ENCODE measurements at places on chromosomes 12 and 14.

GRCh38 chr12:89968151-89968700 lies 259.6 kb upstream of the ATP2B1 start:
- DNase-seq = no peak

GRCh38 chr12:121331248-121331647 lies 21.0 kb downstream of the ANAPC5 start:
- DNase-seq = no peak

DNA sequence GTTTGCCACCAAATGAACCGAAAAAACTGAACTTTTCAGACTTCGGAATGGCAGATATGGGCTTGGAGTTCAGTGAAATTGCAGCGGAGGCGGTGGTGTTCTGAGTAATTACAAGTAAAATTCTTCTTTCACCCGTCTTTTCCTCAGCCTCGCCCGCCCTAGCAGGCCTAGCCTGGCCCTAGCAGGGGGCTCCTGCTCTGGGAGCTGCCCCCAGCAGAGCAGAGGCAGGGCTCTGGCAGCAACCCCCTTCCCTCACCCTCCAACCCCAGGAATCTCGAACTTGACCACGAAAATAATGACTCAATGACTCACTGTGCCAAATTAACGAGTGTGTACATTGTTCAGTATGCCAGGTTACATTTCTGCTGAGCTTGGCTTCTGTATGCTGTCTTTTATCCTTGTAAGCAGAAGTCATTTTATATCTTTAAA lies 1.1 kb downstream of the PAPLN start:
- DNase-seq = peak; percentile 82

DNA sequence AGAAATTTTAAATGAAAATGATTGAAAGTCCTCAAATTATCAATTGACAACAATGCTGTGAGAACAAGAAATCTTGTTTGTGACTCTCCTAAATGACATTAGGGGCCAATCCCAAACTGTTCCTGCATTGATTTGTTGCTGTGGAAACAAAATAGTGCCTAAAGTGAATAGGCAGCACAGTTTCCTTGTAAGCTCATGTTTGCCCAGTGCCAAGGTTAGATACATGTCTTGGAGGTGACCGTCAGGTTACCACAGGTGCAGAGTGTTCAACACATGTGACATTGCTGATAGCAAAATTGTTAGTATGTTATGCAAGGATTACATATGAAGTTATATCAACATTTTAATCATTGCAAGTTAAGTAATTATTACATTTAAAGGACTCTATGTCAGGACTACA lies 292.6 kb downstream of the ACSS3 start:
- no peak for DNase-seq

DNA sequence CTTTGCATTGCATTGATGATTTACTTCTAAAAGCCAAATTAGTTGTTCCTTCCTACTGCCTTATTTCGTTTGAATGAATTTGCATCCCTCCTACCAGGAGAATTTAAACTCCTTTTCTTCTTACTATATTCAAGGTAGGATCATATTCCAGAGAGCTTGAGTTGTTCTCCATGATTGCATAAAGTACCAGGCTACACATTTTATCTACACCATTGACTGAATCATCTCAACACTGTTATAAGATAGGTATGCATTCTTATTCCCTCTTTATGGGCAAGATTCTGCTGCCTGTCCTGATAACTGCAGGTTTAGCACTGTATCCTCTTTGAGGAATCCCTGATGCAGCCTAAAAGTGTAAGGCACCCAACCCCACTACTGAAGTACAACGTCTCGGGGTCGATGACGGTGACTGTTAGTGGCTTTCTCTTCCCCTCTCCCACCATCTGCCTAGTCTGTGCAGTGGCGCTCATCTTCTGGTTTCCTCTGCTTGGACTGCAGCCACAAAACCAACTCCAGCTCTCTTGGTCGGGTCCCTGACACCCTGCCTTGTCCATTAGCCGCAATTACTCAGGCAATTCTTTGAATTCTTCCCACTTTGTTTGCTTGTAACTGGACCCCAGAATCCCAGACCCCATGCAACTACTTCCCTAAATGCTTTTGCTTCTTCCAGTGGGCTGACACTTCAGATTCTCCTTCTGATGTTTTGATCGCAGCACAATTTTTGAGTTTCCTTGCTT lies 44.4 kb upstream of the STXBP6 start:
- DNase-seq = peak; percentile 65

- no peak for DNase-seq
These were observed 17.3 kb downstream of the JAG2 start for GRCh38 chr14:105151084-105151837.

DNA sequence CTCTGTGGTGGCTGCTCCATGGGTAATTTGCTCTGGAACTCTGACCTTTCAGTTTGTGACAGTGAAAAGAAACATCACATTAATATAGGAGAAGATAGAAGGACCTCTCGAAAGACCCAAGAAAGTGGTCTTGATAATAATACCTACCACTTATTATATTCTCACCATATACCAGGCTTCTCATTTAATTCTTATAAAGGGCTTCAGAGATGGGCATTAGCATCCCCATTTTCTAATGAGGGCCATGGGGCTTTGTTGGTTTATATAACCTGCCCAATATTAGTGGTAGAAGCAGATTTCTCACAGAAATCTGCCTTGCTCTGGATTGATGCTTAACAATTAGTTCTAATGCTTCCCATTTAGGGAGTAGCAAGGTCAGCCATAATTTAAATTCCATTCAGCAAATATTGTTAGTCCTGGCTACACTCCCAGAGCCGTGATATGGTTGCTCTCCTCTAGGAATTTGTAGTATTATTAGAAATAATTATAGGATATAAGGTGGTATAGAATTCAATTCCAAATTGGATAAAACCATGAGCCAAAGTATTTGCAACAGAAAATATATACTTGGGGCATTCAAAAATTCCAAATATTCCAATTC lies 7.4 kb upstream of the AMIGO2 start:
- DNase-seq = peak; percentile 47
